ENCODE measurements at places on chromosomes 5 and 9.
A peak's percentile ranks its signal among the peaks of the same experiment; 100 is the strongest.

DNA sequence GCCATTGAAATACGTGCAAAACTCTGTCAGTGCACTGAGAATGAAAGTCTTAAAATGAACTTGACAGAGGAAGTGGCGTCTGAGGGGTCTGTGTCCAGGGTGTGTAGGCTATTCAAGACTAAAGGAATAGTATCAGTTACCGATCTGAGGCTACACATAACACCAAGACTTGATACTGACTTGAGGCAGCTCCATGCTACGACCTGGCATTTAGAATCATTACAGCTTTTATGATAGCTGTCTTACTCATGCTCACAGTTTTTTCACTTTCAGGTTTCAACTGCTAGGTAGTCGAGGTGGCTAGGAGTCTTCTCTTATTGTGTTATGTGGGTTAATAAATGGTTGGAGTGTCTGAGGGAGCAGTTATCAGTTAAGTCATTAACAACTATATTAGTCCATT lies 92.8 kb upstream of the SLCO6A1 start:
- DNase-seq, result peak; percentile 4

DNA sequence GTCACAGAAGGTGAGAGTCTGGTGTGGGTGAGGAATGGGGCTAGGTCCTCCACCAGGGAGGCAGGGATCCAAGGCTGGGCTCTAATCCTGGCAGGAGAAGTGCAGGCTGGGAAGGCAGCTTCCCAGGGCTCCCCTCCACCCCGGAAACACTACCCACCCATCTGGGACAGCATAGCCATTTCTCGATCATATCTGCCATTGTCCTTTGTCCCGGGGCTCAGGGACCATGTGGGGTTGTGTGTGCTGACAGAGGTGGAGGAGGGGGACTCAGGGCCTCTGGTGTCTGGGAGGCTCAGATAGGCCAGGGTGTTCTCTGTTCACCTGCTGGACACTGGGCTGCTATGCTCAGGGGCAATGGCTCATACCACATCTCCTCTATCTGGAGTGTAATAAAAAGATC lies 32.2 kb upstream of the STRBP start:
- DNase-seq, result no peak

GRCh38 chr9:93258818-93259489 lies 75.0 kb downstream of the WNK2 start:
- DNase-seq, result no peak

DNA sequence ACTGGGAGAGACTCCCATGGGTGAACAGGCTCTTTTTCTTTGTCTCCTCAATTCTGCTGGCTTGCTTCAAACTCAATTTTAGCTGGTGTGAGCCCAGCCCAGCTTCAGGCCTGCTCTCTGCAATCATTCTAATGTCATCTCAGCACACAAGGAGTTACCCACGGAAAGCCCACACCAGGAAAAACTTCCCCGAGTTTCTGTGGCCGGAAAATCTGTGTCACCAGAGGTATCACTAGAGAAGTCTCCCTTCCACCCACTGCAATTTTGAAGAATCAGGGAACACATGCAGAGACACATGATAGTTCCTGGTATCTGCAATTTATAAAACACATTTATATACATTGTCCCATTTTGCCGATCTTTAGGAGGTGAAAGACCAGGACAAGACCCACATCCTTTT lies 13.5 kb upstream of the NDFIP1 start:
- DNase-seq, result peak; percentile 81

- DNase-seq, result no peak
These were observed 25.6 kb downstream of the CARNMT1 start for GRCh38 chr9:75002422-75003023.

DNA sequence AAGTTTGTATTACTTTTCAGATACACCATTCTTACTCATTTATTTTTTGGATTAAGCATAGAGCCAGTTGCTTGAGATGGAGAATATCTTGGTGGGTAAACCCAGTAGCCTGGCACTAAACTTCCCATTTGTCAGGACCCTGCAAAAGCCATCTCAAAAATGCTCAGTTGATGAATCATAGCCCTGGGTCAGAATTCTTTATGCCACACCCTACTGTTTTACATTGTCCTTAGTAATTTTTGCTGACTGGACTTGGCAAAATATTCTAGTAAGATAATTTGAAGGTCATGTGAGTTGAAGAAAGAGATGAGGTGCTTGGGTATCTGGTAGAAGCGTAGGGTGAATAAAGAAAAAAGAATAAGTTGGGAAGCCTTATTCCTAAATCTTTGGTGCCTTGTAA lies 50.7 kb downstream of the C7 start:
- DNase-seq, result no peak

GRCh38 chr5:45162974-45163373 lies 354.2 kb downstream of the MRPS30 start:
- DNase-seq, result no peak

DNA sequence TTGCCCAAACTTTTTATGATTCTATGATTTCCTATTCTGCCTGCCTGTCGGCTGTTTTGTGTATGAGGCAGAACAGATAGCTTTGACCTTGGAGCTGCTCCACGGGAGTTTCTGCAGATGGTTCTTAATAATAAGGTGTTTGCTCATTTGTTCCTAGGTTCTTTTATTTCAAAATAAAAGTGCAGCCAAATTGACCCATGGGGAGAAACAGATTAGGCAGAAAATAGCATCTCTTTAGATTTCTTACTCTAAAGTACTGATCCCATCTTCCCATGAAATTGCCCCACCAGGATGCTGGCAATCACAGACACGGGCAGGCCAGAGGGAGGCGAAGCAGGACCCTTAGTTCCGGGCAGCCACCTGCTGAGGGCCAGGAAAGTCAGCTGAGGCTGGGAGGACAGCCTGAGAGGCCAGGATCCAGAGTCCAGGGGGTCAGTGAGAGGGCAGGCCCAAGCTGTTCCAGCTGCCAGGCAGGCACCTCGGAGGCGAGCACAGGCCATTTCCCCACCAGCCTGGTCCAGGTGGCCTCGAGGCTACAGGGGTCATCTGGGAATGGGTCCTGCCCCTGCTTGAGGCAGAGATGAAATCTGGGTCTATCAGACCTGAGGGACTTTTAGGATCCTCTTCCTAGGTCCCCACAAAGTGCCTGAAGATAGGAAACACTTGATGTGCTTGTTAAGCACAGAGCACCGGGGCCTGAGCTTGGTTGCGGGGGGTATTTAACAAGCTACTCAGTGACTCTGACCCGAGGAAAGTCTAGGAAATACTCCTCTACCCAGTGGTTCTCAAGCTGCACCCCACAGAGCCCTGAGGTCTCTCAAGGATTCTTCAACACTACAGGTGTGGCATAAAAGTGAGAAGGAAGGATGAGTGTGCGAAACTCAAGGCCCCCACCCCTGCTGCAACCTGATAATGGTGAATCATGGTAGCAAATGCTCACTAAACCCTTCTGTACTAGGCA lies 145.4 kb downstream of the CMYA5 start:
- DNase-seq, result no peak

DNA sequence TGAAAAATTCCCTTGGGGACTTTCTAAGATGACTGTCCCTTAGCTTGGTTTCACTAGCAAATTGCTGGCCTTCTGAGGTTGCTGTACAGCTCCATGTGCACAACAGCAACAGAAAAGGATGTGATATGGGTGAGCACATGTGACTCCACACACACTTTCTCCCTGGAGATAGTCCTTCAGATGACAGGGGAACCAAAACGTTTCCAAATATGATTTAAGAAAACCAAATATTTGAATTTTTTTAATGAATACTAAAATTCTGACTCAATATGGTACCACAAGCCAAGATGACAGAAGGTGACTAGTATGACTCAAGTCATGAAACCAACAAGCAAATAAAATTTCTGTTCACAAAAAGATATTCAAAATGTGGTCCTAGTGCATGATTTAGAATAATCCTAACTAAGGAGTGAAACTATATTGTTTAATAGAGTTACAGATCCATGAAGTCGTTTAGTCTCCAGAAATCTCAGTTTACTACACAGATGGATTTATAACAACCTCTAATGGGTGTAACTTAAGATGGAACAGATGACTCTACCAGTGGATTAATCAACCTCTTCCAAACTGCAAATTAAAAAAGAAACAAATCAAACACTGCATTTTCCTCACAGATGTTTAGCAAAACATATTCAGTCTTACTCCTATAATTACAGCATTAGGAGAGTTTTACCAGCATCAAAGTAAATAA lies 144.8 kb upstream of the PIK3R1 start:
- DNase-seq, result no peak

GRCh38 chr5:15604986-15605385 lies 105.0 kb downstream of the FBXL7 start:
- DNase-seq, result no peak

- DNase-seq, result no peak
These were observed 70.2 kb upstream of the SLC27A6 start for GRCh38 chr5:128895122-128895521.

GRCh38 chr5:74266836-74267235 lies 373.7 kb downstream of the ENC1 start:
- DNase-seq, result no peak

GRCh38 chr9:29393064-29393463 lies 1819.8 kb upstream of the C9orf72 start:
- DNase-seq, result no peak

GRCh38 chr9:110812886-110813285 lies 144.3 kb downstream of the MUSK start:
- DNase-seq, result no peak

DNA sequence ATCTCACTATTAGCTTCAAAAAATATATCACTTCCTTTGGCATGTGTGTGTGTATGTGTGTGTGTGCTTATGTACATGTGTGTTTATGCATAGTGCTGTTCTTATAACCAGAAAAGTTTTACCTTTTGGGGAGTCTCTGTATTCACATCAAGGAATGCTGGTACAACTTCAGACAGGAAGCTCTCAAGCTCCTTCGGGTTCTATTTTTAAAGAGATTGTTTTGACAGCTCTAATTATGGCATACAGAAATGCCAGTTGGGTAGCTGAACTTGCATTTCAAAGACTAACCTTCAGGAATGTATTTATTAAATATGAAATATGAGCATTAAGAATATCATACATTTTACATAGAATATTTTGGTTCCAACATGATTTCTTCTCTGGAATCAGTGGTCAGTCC lies 163.1 kb downstream of the DTWD2 start:
- no peak for DNase-seq

- DNase-seq, result no peak
These were observed 66.8 kb downstream of the THBS4 start for GRCh38 chr5:80101993-80102392.

GRCh38 chr5:38666668-38667498 lies 110.4 kb upstream of the LIFR start:
- DNase-seq, result peak; percentile 5

DNA sequence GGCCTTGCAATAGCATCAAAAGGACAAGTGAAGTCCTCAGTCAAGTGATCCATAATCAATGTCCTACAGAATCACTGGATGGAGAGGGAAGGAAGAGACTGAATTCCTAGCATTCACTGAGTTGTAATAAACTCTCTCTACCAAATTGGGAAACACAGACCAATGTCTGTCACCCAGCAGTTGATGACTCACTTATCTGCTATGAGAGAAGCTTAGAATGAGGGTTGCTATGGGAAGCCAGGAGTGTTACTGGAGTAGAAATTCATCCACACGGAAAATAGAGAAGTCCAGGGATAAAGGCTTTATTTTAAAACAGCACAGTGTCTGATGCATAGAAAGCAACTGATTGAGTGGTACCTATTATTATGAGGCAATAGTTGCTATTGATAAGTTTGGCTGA lies 407.4 kb downstream of the BRINP1 start:
- no peak for DNase-seq

DNA sequence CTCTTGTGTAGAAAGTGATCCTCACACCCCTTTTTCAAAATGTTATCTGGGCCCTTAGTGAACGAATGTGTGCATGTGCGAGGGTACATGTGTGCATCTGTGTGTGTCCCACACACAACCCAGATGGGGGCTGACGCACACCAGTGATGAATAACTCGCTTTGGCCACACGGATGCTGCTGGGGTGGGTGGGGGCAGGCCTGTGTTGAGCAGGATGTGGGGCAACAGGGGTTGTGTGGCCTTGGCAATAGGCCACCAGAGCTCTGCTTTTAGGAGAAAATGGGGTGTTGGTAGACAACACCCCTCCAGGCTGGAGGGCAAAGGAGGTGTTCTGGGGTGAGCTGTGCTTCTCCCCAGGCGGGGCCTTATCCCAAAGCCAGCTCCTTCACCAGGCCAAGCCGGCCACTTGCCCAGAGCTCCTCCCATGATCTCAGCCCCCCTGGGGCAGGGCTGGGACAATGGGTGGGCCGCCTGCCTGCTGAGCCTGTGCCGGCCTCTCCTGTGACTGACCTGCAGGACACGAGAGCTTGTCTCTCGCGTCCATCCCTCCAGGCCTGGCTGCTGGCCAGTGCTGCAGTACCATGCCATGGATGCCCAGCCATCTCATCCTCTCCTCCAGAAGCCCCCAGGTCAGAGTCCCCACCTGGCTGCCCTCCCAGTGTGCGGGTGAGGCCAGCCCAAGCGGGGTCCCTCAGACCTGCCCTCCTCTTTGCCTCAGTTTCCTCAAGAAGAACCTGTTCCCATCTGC lies 1.7 kb downstream of the DBN1 start:
- no peak for DNase-seq

GRCh38 chr9:125487842-125488241 lies 219.2 kb downstream of the MAPKAP1 start:
- DNase-seq, result no peak

DNA sequence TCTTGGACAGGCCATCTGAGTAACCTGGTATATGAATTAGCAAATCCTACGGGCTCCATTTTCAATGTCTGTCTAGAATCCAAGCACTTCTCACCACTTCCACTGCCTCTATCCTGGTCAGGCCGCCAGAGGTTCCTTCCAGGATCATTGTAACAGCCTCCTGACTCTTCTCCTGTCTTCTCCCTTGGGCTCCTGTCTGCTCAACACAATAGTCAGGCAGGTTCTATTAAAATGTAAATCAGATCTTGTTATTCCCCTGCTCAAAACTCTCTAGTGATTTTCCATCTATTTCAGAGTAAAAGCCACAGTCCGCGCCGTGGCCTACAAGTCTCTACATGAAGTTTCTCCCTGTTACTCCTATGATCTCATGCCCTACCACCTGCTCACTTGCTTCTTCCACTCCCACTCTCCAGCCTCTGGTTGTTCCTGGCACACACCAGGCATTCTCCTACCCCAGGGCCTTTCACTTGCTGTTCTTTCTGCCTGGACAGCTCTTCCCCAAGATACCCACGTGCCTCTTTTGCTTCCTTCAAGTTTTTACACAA lies 21.7 kb downstream of the ZNF366 start:
- no peak for DNase-seq
